ENCODE measurements at places on chromosomes 4 and X.

GRCh38 chrX:110251526-110251925 lies 66.4 kb downstream of the AMMECR1 start:
- no peak for DNase-seq

DNA sequence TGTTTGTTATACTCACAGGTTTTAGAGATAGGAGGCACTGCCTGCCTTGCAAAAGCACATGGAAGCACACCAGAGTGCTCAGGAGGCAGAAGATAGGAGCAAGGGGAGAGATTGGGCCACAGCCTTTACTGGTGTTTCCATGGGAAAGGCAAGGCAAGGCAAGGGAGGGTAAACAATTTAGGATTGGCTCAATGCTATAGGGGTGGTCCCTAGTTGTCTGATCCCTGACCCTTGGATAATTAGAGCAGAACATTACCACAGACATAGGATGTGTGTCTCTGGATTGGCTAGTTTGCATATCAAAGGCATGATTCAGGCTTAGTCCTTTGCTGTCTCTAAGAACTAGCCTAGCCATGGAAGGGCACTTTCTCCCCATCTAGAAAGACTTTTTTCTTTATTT lies 36.1 kb downstream of the GRXCR1 start:
- DNase-seq = no peak

DNA sequence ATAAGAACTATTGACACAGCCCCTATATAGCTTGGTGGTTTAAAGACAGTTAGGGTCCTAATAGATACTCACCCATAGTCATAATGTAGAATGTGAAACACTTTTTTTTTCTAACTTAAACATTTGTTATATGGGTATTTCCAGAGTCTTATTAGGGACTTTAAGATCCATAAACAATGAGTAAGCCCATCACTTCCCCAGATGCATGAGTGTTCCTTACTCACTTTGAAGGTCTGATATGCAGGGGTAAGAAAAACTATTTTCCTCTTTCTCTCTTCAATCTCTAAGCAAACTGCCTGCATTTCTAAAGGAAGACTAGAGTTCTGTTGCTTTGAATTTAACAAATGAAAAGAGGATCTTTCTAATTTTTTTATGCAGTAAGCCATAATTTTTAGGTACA lies 443.6 kb upstream of the PITX2 start:
- no peak for DNase-seq

GRCh38 chr4:104743215-104743653 lies 248.5 kb upstream of the CXXC4 start:
- DNase-seq = no peak

GRCh38 chr4:138643827-138644226 lies 371.8 kb upstream of the NOCT start:
- DNase-seq = no peak

GRCh38 chr4:20574986-20575385 lies 125.3 kb upstream of the PACRGL start:
- no peak for DNase-seq

GRCh38 chr4:153119626-153120025 lies 84.6 kb upstream of the TRIM2 start:
- DNase-seq = no peak

GRCh38 chrX:40734971-40735324 lies 394 bp downstream of the MED14 start:
- no peak for DNase-seq

DNA sequence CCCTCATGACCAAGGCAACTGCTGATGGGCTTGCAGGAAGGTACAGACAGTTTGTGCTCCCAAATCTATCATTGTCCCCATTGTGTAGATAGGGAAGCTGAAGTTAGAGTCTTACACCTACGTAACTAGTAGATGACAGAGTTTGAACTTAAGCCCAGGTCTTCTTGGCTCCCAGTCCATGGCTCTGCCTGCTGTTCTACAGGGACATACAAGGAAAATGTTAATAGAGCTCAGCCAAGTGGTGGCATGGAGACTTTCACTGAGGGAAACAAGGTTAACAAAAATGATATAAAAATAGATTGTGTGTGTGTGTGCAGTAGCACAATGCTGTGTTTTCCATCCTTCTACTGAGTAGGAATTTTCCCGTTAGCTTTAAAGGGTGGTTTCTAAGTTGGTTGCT lies 936.5 kb downstream of the RPA4 start:
- DNase-seq = no peak

GRCh38 chr4:105887508-105887907 lies 7.8 kb upstream of the NPNT start:
- DNase-seq = no peak

DNA sequence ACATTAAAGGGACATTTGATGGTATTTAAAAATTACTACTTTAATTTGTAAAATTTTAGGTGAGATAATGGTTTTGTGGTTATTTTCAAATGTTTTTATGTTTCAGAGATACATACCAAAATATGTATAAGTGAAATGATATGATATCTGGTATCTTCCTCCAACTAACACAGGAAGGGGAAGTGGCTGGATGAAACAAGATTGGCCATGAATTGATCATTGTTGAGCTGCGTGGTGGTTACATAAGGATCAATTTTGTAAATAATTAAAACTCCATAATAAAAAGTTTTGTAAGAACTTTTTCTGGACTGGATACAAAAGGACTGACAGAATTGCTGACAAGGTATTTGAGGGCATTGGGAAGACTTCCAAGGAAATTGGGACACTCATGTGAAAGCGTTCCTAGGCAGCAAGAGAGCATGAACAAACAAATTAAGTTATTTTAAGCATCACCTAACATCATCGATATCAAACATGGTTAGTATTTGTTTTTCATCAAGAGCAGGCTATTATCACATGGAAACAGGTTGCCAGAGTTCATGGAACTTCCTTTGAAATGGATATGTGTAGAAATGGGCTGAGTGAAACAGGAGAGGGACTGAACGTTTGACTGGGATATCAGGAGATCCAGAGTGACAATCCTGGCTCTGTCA lies 4.4 kb upstream of the PGM2 start:
- DNase-seq = no peak

- no peak for DNase-seq
Measured at GRCh38 chr4:181970366-181970765, 272.8 kb upstream of the TENM3 start.

- no peak for DNase-seq
Measured at GRCh38 chr4:138049355-138049754, 192.8 kb downstream of the SLC7A11 start.

- no peak for DNase-seq
Measured at GRCh38 chr4:26701786-26702227, 117.9 kb downstream of the TBC1D19 start.

DNA sequence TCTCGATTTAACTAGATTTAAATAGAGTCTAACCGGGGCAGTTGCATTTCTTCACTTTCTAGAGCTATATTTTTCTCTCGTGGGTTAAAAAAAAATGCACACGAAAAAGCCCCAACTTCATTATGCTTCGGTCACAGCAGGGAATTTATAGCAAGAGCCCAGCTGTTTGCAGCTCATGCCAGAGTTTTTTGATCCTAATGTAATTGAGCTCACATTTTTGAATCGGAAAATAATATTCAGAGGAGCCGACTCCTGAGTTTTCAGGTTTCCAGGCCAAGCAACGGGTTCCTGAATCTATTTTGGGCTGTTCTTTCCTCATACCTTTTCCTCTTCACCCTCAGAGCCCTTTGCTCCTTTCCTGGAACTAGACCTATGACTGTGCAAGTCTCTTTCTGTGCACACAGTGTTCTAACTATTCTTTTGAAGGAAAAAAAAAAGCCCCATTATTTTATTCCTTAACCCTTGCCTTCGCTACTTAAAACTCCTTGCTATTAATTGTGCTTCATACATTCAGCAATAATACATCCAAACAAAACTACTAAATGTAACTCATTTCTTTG lies 27.5 kb upstream of the ESX1 start:
- no peak for DNase-seq

DNA sequence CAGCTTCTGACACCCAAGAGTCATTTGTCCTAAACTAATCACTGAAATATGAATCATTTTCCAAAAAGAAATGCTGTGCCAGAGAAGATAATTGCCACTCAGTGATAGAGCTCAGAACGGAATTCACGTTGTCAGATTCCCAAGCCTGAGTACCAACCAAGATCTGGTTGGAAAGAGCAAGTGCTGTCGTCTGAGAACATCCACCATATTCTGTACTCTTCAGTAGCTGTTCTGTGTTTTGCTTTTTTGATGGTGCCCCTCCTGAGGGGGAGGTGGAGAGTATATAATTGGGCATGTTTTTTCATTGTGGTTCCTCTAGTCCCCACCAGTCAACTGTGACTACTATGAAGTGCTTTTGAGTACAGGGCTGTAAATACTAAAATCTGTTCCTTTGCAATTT lies 13.2 kb downstream of the RUFY3 start:
- DNase-seq = no peak

- no peak for DNase-seq
Measured at GRCh38 chr4:147828331-147828905, 96.5 kb downstream of the ARHGAP10 start.

DNA sequence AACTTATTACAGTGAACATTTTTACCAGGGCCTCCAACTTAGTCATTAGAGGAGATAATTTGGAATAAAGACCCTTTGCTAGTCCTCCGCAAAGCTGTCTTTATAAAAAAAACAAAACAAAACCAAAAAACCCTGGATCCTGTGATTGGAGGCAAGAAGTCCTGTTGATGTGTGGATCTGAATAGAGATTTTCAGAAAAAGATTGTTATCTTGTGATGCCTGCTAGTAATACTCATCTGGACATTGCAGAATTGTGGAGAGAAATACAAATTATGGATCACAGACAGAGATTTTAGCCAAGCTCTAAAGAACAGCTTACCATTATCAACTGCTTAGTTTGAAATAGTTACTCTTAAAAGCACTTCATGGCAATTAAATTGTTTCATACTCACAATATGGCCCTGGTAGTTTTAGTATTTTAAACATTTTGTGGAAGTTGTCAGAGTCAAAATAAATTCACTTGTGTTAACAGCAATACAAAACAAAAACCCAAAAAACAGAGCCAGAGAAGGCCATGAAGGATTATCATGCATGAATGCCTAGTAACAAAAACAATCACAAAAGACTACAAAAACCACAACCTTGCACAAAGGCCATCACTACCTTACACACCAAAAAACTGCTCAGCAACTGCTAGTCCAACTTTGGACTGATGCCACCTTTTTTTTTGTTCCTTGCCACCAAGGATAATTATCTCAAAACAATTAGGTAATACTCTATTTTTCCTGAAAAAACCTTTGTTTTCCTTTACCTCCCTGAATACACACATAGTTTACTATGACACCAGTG lies 514.5 kb upstream of the SLIT2 start:
- no peak for DNase-seq

GRCh38 chr4:121690001-121690400 lies 6.8 kb downstream of the ANXA5 start:
- DNase-seq = no peak

DNA sequence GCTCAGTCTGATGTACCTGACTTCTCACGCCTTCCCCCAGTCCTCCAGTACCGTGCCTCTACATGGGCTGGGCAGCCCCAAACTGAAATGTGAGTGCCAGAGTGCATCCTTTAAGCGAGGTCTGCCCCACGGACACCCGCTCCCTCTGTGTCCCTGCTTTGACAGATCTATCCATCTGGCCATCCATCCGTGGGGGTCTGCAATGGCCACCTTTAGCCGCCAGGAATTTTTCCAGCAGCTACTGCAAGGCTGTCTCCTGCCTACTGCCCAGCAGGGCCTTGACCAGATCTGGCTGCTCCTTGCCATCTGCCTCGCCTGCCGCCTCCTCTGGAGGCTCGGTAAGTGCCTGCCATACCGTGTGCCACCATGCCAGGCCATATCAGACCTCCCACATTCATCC lies 827 bp downstream of the PORCN start:
- DNase-seq = no peak

- DNase-seq = no peak
Measured at GRCh38 chr4:156247470-156247869, 293.8 kb upstream of the CTSO start.

GRCh38 chrX:135009838-135010237 lies 12.5 kb downstream of the RTL8B start:
- no peak for DNase-seq

- DNase-seq = no peak
Measured at GRCh38 chrX:109793191-109793590, 60.1 kb upstream of the ACSL4 start.

DNA sequence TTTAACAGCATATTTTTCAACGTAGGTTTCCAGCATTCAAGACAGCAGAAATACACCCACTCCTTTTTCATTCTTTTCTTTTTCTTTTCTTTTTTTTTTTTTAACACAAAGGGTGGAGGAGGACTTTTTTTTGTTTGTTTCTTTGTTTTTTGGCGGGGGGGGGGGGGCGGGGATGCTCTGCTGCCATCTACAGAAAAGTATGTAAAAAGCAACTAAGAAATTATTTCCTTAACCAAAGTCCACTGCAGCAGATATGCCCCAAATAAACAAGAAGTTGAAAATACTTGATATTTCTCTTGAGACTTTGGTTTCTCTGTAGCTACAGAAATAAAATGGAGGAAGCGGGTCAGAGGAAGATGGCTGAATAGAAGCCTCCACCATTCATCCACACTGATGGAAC lies 63.2 kb upstream of the PBDC1 start:
- DNase-seq = no peak

GRCh38 chrX:24335871-24336270 lies 22.0 kb upstream of the SUPT20HL2 start:
- DNase-seq = no peak

GRCh38 chr4:83340692-83341343 lies 6.2 kb upstream of the HPSE start:
- DNase-seq = peak; percentile 43

GRCh38 chrX:65985922-65986588 lies 53.8 kb downstream of the VSIG4 start:
- DNase-seq = peak; percentile 26

DNA sequence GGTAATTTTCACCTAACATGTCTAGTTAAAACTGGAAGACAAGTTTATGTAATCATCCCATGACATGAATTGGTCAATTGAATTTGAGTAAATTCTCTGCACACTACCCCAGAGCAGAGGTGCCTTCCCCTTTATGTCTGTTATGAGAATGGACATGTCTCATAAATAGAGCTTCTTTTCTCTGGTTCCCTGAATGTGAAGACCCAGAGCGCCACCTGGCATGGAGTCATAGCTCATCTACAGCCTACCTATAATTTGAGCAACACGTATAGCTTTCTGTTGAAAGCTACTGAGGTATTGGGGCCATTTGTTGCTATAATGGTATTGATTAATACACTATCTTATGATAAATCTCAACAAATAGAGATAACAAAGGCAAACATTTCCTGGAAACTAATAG lies 626.5 kb upstream of the GALNTL6 start:
- no peak for DNase-seq

DNA sequence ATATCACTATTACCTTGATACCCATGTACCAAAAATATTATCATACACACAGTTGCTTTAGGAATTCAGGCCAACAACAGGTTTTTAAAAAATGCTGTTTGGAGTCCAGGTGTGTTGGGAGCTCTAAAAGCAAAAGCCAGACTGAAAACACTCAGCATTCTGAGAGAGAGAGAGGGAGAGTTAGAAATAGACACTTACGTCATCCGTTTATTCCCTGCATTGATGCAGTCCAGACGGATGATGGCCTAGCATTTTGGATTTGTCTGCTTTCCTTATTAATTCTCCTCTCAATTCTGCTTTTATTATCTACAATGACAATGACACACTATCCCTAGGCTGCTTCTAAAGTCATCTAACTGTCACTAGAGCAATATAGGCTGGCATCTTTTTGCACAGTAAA lies 358.3 kb upstream of the BOD1L1 start:
- DNase-seq = no peak

- no peak for DNase-seq
Measured at GRCh38 chr4:161829591-161829990, 334.2 kb downstream of the FSTL5 start.

GRCh38 chrX:17046478-17047097 lies 100.1 kb downstream of the REPS2 start:
- DNase-seq = peak; percentile 22

- no peak for DNase-seq
Measured at GRCh38 chrX:147900349-147900748, 11.4 kb upstream of the FMR1 start.
